Transverse colon (tissue), 4 donors: ENCODE measurements at places on chromosomes 7 and 10. TPM values are rescaled to one million over a fixed set of nuclear protein-coding genes. Genes with fewer than 3 reads are reported as not detected.

PON3 gene
- total RNA-seq, result 3.0 TPM

PSD gene
- 50.7 TPM for total RNA-seq

GRM8 gene
- total RNA-seq, result 0.80 TPM

NPSR1 gene
- total RNA-seq, result not detected

UTF1 gene
- not detected for total RNA-seq

SLC25A40 gene
- total RNA-seq, result 1.4 TPM

MET gene
- total RNA-seq, result 22.9 TPM

MKRN1 gene
- total RNA-seq, result 192 TPM

PLPP4 gene
- total RNA-seq, result 0.79 TPM

CACNB2 gene
- total RNA-seq, result 338 TPM

INMT gene
- total RNA-seq, result 8.2 TPM

PLCE1 gene
- 98.6 TPM for total RNA-seq
